ENCODE measurements at places on chromosomes 4 and X. TPM values are rescaled to one million over a fixed set of nuclear protein-coding genes. Genes with fewer than 3 reads are reported as not detected.

RNF128 gene
- 1.5 TPM for total RNA-seq

EXOC1L gene
- total RNA-seq = not detected

GRCh38 chrX:55312655-55313054 is 47.9 kb upstream of the PAGE3 start:
- no peak overlapping the region for H3K4me3 ChIP-seq
- H3K4me1 ChIP-seq = no peaks in the 10 kb centered on the region
- H3K27me3 ChIP-seq = no peaks in the 10 kb centered on the region
- H3K27ac ChIP-seq = no peak overlapping the region

GRCh38 chrX:48714573-48714972 is 18.0 kb downstream of the SUV39H1 start:
- H3K27me3 ChIP-seq = no peaks in the 10 kb centered on the region
- DNase-seq = no peak
- H3K27ac ChIP-seq = no peak overlapping the region
- H3K4me3 ChIP-seq = no peak overlapping the region
- no peaks in the 10 kb centered on the region for H3K4me1 ChIP-seq

All from testis (tissue), 5 donors.